ENCODE measurements at places on chromosomes 16 and 17.
A peak's percentile ranks its signal among the peaks of the same experiment; 100 is the strongest.

DNA sequence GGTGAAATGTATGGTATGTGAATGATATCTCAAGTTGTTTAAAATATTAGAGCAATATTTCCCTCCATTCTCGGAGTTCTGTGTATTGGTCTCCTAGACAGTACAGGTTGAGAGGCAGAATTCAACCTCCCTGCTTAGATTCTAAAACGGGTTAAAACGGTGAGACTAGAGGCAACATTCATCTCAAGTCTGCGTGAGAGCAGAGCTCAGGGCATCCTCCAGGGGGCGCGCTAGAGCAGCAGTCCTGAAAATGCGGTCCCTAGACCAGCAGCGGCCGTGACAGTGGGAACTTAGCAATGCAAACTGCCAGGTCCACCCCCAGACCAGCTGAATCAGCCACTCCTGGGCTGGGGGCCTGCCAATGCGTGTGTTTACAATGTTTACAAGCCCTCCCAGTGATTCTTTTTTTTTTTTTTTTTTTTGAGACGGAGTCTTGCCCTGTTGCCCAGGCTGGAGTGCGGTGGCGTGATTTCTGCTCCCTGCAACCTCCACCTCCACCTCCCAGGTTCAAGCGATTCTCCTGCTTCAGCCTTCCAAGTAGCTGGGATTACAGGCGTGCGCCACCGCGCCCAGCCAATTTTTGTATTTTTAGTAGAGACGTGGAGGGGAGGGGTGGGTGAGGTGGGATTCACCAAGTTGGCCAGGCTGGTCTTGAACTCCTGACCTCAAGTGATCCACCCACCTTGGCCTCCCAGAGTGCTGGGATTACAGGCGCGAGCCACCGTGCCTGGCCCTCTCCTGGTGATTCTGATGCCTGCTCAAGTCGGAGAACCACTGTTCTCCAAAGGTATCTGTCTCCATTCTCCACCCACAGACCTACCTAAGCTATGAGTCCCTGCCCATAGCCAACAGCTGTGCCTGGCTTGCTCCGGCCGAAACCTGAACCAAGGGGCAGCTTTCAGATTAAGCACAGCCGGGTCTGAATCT, 24.2 kb downstream of the KLHL36 start:
- peak; percentile 83 for DNase-seq

GRCh38 chr16:2170587-2171435, 15.2 kb downstream of the TRAF7 start:
- no peak for DNase-seq

GRCh38 chr16:84436196-84436595, 67.9 kb downstream of the ATP2C2 start:
- DNase-seq = no peak

DNA sequence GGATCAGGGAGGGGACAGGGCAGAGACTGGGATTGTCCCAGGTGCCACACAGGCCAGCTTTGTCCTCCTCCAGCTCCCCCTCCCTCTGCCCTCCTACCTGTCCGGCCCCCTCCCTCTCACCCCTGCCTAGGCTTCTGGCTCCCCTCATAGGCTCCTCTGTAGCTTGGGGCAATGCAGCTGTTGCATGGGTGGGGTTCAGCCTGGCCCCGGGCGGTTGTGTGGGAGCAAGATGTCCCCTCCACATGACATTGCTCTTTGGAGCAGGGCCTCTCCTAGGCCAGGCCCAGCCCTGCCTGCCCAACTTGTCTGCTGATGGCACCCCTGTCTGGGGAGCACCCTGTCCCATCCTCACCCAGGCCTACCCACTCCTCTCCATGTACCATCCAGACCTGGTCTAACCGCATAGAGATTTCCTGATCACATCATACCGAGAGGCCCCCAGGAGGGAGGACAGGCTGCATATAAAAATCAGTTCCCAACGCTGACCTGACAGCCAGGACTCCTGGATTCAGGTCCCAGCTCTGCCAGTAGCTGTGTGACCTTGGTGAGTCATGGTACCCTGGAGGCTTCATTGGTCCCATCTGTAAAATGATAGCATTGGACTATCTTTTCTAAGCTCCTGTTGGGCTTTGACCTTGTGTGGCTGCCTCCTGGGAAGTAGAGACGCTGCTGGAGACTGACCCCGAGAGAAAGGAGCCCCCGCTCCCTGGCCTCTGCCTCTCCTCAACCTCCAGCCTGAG, 48.8 kb upstream of the DLX4 start:
- DNase-seq = no peak

DNA sequence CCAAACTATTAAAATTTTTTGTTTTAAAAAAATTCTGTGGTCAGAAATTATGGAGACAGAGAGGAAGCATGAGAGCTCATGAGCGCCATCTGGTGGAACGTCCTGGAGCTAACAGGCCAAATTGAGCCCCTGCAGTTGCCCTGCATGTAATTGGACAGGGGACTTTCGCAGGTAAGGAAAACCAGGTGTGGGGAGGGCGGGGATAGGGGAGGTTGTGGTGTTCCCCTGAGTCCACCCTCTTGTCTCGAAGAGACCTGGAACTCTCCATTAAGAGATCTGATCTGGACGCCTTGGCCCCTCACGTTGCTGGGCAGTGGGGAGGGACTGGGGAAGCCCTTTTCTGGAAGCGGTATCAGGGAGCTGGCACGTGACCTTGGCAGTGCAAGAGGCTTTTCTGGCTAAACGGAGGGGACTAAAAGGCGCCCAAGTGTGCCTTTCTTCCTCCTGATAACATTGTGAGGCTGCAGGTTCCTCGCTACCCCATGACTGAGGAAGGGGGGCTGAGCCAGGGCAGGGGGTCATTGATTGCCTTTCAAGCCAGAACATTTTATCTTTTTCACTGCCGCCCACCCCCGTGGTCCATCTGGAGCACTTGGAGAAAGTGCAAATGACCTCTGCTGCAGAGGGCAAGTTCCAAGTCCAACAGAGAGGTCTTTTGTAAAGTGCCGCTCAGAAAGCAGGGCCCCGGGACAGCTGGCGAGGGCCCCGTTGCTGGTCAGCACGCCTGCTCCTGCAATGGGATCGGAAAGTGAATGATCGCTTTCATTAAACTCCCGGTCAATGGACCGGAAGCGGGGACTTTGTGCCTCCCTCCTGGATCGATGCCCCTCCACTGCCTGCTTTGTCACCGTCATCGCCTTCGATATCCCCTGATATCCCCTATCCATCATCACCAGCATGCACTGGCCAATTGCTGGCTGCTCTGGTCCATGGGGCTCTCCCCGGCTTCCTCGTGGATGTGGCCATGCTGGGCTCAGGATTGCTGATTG, 18.4 kb downstream of the PDILT start:
- DNase-seq = peak; percentile 82

GRCh38 chr17:31254654-31255053, 42.4 kb downstream of the OMG start:
- DNase-seq = no peak

DNA sequence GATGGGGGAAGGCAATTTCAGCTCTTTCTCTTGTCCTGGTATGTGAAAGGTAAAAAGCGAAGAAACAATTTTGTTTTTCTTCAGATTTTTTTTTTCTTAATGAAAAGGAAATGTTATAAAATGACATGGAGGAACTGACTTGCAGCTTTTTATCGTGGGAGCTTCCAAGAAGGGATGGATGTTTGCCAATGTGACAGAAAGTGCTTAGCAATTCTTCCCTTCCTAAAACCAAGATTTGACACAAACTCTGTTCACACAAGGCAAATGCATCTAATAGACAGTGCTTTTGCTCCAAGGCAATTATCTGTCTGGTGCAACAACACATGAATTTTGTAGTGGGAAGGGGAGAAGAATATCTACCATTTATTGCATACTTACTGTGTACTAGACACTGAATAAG, 988.5 kb downstream of the CDH11 start:
- DNase-seq = no peak

- no peak for DNase-seq
Measured at GRCh38 chr16:79483336-79483735, 117.2 kb downstream of the MAF start.

GRCh38 chr16:4976079-4976478, 17.9 kb downstream of the SEC14L5 start:
- no peak for DNase-seq

DNA sequence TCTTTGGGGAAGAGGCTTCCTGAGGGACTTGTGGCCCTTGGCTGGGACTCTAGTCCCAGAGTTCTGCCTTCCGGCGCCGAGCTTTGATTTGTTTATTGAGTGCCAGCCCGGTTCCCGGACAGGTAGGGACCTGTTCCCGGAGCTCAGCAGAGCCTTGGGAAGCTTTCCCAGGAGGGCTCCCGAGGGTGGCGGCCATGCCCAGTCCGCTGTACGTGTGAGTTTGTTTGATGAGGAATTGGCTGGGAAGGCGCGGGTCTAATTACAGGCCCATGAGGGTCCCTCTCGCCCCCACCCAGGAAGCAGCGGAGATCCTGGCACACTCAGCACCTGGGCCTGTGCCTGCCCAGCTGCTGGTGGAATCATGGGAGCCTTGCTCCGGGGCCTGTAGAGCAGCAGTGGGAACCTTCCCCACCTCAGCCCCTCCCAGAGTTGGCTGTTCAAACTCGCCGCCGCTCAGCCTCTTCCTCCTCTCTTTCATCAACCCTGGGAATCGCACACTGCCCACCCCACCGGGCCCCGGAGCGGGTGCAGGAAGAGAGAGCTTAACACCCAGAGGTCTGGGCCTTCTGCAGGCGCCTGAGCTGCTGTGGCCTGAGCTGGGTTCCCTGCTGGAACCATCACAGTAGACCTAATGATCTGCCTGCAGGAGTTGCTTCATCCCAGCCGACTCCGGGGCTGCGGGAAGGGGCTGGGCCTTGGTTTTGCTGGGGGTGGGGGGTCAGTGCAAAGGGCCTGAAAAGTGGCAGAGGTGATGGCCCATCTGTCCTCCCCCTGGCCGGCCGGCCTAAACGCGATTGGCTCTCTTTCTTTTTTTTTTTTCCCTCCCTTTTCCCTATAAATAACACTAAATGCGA, 313.7 kb downstream of the SEC14L1 start:
- DNase-seq = no peak

- no peak for DNase-seq
Measured at GRCh38 chr17:66349521-66350254, 47.3 kb downstream of the PRKCA start.

- DNase-seq = no peak
Measured at GRCh38 chr17:32876417-32877163, at the start of gene MYO1D. Gene MYO1D, minus strand, starts transcription at chr17:32877124. Its CDS starts 252 bp downstream, at chr17:32876872.

GRCh38 chr17:3732210-3732621, 8.5 kb downstream of the HASPIN start:
- DNase-seq = no peak

- no peak for DNase-seq
Measured at GRCh38 chr17:40597156-40597555, 31.9 kb upstream of the CCR7 start.

GRCh38 chr16:57372372-57373116, at the start of gene CX3CL1:
Gene CX3CL1, plus strand, starts transcription at chr16:57372490. Its CDS starts 79 bp downstream, at chr16:57372569.
- DNase-seq = peak; percentile 91

- no peak for DNase-seq
Measured at GRCh38 chr16:66703406-66704215, 7.1 kb upstream of the CMTM4 start.

GRCh38 chr17:59329176-59330052, 2.0 kb upstream of the YPEL2 start:
- DNase-seq = peak; percentile 55

GRCh38 chr17:38617074-38617860, 11.5 kb upstream of the SRCIN1 start:
- no peak for DNase-seq

GRCh38 chr16:19833581-19833980, 51.1 kb downstream of the GPRC5B start:
- no peak for DNase-seq

DNA sequence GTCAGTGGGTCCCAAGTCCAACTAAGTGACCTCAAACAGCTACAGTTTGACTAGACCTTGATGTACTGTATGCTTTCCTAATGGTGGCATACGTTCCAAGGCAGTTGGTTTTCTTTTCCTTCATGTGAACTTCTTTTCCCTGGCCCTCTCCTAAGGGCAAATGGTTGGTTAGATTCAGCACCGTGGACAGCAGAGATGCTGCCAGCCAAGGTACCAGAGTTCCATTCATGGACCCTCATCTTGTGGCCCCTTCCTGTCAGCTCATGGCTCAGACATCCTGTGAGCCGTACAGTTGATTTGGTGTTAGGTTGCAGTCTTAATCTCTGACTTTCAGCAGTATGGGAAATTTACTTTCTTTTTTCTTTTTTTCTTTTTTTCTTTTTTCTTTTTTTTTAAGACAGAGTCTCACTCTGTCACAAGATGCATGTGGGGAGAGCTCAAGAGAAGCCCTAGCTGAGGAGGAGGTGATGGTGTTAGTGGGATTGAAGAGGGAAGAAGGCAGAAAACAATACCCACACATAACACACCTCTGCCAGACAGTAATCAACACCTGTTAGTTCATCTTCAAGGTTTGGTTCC, 122.4 kb downstream of the USP31 start:
- DNase-seq = no peak

- DNase-seq = no peak
Measured at GRCh38 chr17:82152556-82153294, 54.7 kb upstream of the FASN start.

DNA sequence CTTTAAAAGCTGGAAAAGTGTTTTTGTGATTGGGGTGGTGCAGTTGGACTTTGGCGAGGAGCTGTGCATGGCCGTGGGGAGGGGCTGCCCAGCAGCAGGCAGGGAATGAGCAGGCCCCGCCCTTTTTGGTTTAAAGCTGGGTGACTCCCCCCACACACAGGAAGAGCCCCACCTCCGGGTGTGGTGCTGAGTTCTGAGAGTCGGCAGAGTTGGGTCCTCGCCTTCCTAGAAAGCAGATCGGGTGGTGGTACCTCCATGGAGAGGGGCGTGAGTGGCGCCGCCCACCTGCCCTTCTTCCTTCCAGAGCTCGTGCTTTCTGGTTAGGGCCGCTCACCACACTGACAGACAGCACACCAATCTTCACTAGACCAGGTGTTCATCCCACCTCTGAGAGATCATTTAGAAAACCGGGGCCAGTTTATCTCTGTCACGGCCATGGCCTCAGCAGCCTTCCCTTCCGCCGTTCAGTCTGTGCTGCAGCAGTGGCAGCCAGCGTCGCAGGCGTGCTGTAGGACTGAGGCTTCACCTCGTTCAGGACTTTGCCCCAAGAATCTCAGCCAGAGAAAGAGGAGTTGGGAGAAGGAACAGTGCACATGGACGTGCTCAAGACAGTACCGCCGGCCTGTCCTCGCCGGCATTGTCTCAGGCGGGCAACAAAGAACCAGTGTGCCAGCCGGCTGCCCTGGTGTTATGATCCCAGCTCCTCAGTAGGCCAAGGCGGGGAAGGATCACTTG, 144.0 kb upstream of the CHMP6 start:
- no peak for DNase-seq

- no peak for DNase-seq
Measured at GRCh38 chr17:915538-916201, 63.9 kb downstream of the NXN start.

Data from head of caudate nucleus (tissue), 42 donors.